ENCODE measurements at places on chromosomes 16 and 17. TPM values are rescaled to one million over a fixed set of nuclear protein-coding genes. Genes with fewer than 3 reads are reported as not detected.

GRCh38 chr17:69874175-69874670 is 200.8 kb upstream of the KCNJ16 start:
- no peak overlapping the region for H3K4me3 ChIP-seq
- H3K4me1 ChIP-seq = no peaks in the 10 kb centered on the region
- H3K27me3 ChIP-seq = no peaks in the 10 kb centered on the region
- no peak for DNase-seq
- no peak overlapping the region for H3K27ac ChIP-seq

DNA sequence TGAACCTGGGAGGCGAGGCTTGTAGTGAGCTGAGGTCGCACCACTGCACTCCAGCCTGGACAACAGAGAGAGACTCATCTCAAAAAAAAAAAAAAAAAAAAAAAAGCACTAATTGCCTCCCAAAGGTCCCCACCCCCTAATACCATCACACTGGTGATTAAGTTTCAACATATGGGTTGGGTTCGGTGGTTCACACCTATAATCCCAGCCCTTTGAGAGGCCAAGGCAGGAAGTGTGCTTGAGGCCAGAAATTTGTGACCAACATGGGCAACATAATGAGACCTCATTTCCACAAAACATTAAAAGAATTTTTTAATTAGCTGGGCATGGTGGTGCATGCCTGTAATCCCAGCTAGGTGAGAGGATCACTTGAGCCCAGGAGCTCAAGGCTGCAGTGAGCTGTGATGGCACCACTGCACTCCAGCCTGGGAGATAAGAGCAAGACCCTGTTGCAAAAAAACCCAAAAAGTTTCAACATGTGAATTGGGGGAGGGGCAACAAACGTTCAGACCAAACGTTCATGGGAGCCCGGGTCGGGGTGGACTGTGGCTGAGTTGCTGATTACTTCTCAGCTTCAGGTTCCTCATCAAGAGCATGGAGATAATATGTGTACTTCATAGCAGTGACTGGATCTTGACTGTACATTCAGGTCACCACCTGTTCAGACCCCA is 62.1 kb upstream of the NOL11 start:
- no peak for DNase-seq
- H3K27me3 ChIP-seq = no peaks in the 10 kb centered on the region
- H3K4me3 ChIP-seq = no peak overlapping the region
- H3K36me3 ChIP-seq = peaks cover 2% of the 10 kb centered on the region
- no peak overlapping the region for H3K27ac ChIP-seq

DNA sequence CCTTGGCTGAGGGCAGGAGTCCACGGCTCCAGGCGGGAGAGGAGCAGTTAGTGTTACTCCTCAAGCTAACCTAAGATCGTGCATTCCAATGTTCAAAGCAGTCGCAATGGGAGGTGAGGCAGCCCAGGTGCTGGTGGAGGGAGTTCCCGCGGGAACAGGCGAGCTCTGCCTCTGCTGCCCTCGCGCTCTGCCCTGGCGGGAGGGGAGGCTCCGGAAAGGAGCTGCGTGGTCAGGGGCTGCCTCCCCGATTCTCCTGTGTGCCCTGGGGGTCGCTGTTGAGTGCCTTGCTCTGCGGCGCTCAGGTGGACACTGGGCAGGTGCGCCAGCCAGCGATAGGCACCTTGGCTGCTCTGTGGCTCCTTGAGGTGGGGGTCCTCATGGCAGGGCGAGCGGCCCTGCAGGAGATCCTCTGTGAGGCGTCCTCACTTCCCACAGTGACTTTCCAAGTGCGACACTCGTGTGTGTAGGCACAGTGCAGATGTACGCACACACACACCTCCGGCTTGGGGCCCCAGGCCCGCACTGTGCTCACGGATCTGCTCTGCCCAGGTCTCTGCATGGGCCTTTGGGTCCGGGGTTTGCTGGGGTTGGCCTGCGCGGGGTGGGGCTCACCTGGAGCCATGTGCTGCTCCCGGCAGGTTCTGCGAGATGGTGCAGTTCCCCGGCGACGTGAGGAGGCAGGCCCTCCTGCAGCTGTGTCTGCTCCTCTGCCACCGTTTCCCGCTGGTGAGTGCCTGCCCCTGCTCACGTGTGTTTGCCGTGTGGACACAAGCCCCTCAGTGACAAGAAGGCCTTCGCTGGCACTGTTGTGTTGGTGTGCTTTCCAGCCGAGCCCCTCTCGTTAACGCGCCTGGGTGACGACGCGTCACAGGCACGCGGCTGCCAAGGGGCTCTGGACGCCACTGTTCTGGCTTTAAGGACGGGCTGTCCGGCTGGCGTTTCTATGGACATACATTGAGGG is 97.9 kb upstream of the ZNF750 start:
- peaks cover 3% of the 10 kb centered on the region for H3K36me3 ChIP-seq
- no peak overlapping the region for H3K4me3 ChIP-seq
- H3K27ac ChIP-seq = no peak overlapping the region
- no peaks in the 10 kb centered on the region for H3K27me3 ChIP-seq
- H3K4me1 ChIP-seq = no peaks in the 10 kb centered on the region

DNA sequence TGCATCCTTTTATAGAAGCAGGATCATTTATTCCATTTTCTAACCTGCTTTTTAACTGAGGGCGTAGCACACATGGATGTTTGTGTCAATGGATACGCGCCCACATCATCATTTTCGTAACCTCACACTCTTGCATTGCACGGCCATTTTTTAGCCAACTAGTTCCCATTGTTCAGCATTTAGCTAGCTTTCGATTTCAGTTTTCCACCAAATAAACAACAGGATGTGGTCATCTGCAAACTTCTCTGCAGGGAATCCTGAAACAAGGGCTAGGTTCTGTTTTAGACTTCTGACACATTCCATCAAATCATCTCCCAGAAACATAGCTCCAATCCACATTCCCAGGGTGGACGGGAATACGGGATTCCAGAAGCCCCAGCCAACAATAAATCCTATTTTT is 6.4 kb downstream of the CYB561 start:
- no peak for DNase-seq
- H3K4me3 ChIP-seq = no peak overlapping the region
- H3K27ac ChIP-seq = peak overlapping the region; percentile 37
- no peaks in the 10 kb centered on the region for H3K27me3 ChIP-seq

DNA sequence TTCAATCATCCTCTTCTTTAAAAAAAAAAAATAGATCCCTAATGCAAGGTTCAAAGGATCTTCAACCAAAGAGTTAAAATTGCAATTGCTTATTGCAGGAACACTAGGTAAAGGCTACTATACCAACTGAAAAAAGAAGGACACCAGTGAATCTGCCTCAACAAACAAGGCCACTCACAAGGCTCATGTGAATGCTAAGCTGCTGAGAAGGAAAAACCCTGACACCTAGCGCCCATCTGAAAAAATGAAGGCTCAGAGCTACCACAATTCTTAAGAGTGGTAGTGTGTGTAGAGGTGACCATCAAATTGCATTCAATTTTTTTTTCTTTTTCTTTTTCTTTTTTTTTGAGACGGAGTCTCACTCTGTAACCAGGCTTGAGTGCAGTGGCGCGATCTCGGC is 201.6 kb upstream of the C17orf78 start:
- no peak for DNase-seq
- H3K36me3 ChIP-seq = peaks cover 33% of the 10 kb centered on the region
- no peaks in the 10 kb centered on the region for H3K27me3 ChIP-seq
- no peak overlapping the region for H3K27ac ChIP-seq

- DNase-seq = no peak
- no peak overlapping the region for H3K4me3 ChIP-seq
- no peaks in the 10 kb centered on the region for H3K4me1 ChIP-seq
- H3K36me3 ChIP-seq = no peaks in the 10 kb centered on the region
- H3K27ac ChIP-seq = no peak overlapping the region
These were observed 16.9 kb upstream of the MAP3K14 start for GRCh38 chr17:45333702-45334092.

DNA sequence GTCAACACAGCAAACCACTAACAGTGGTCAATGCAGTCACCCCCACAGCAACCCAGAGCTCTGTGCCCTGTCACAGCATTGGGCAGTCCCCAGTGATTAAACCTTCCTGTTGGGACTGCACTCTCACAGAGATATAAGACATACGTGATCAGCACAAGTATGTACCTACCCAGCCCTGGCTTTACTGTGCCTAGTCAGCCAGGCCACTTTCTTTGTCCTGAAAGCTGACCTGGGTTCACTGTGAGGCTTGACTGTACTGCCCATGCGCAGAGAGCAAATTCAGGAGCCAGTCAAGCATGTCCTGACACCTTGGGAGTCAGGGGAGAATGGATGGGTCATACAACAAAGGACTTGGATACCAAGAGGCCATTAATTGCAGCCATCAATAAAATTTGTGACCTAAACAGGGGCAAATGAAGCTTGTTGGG is 10.9 kb upstream of the TMEM170A start:
- no peak overlapping the region for H3K4me3 ChIP-seq
- no peak for DNase-seq
- H3K27ac ChIP-seq = no peak overlapping the region
- H3K36me3 ChIP-seq = no peaks in the 10 kb centered on the region
- no peaks in the 10 kb centered on the region for H3K27me3 ChIP-seq
- H3K4me1 ChIP-seq = no peaks in the 10 kb centered on the region

DNA sequence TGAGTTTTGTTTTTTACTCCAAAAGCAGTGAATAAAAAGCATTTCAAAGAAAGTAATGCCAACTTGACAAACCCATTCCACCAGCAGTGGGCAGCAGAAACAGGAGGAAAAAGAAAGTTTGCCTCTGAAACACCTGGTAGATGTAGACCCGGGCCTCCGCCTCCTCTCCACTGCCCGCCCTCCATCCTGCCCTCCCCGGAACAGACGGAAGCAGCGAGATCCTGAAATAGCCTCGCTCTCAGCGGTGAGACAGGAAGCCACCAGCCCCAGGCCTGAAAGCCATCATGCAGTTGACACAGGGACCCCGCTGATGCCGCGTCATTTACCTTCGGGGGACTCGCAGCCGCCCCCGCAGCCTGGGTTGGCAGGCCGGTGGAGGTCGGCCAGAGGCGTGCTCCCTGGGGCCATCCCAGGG is 67.8 kb downstream of the C16orf78 start:
- H3K4me3 ChIP-seq = no peak overlapping the region
- no peak overlapping the region for H3K27ac ChIP-seq
- DNase-seq = no peak

GRCh38 chr17:50947782-50948543 is 81.8 kb upstream of the TOB1 start:
- no peak for DNase-seq
- H3K36me3 ChIP-seq = no peaks in the 10 kb centered on the region
- H3K27ac ChIP-seq = peak overlapping the region; percentile 16

GRCh38 chr17:58319173-58320162 is 9.1 kb downstream of the TSPOAP1 start:
- peaks cover 6% of the 10 kb centered on the region for H3K4me1 ChIP-seq
- no peak overlapping the region for H3K4me3 ChIP-seq
- H3K36me3 ChIP-seq = no peaks in the 10 kb centered on the region
- H3K27me3 ChIP-seq = no peaks in the 10 kb centered on the region
- DNase-seq = no peak

DNA sequence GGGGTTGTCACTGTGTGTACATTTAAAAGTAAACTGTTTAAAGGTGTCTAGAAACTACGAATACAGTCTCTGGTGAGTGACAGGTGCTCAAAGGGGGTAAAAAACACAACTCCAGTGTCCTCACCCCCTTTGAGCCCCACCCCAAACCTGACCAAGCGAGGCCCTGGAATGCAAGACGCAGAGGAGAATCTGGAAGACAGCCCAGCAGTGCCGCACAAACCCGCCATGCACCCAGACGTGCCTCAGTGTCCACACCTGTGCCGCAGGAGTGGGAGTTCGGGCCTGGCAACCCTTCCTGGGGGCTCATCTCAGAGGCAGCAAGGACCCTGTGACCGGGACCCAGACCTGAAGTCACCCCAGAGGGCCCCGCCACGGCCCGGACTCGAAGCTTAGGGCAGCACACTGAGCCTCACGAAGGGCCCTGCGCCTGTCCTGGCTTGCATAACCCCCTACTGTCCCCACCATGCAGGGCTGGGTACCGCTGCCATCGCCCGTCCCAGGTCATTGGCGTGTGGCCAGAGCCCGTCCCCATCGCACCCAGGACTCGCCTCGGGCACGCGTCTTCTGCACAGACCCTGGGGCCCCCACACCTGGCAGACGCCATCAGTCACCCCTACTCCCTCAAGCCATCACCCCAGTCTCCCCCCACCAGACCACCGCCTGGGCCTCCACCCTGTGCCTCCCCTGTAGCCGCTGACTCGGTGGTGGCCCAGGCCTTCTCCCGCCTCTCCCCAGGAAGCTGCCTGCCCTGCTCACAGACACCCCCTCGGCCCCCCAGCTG is 33.0 kb upstream of the ZC3H18 start:
- H3K36me3 ChIP-seq = peaks cover 8% of the 10 kb centered on the region
- H3K27me3 ChIP-seq = no peaks in the 10 kb centered on the region

GRCh38 chr17:67283731-67284516 is 38.9 kb upstream of the HELZ start:
- no peak for DNase-seq
- no peaks in the 10 kb centered on the region for H3K36me3 ChIP-seq
- H3K4me1 ChIP-seq = peaks cover 13% of the 10 kb centered on the region
- no peak overlapping the region for H3K27ac ChIP-seq

DNA sequence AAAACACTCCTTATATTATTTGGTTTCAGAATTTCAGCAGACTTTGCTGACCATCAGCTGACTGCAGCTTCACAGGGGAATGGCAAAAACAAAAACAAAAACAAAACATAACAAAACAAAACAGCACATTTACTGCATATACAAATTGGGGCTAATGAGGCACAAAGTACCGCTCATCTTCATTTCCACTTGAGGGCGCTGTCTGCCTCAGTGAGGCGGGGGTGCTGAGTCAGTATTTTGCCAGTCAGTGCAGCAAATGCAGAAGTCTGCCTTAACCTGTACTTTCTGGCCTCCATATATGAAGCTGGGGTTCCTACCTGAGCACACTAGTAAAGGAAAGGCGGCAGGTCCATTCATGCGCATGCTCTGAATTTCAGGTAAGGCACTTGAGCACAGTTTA is 13.5 kb upstream of the DYNLRB2 start:
- H3K36me3 ChIP-seq = no peaks in the 10 kb centered on the region
- H3K4me3 ChIP-seq = no peak overlapping the region
- DNase-seq = no peak
- H3K4me1 ChIP-seq = no peaks in the 10 kb centered on the region

DNA sequence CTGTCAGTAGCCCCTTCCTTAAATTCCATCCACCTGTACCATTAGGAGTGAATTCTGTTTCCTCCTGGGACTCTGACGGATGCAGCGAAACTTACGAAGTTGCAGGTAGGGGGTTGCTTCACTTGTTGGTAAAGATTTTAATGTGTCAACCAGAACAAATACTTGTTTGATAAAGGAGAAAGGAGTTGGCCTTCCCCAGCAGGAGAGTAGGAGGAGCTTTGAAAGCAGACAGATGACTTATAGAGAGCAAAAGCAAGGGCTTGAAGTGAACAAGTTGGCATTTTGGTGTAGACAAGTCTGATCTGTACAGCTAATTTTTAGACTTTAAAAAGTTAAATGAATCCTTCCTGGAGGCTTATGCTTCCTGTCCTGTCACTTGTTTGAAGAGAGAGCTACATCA is 38.1 kb upstream of the PMFBP1 start:
- H3K27ac ChIP-seq = no peak overlapping the region
- H3K27me3 ChIP-seq = no peaks in the 10 kb centered on the region
- DNase-seq = no peak
- H3K36me3 ChIP-seq = no peaks in the 10 kb centered on the region
- H3K4me1 ChIP-seq = no peaks in the 10 kb centered on the region
- H3K4me3 ChIP-seq = no peak overlapping the region

The HSD11B2 gene
- polyA plus RNA-seq = 1.8 TPM

The NKD1 gene
- polyA plus RNA-seq = 1.2 TPM

The ABCC12 gene
- polyA plus RNA-seq = not detected

The ZNF200 gene
- polyA plus RNA-seq = 2.3 TPM

The NIP7 gene
- 10.5 TPM for polyA plus RNA-seq

The CMTM4 gene
- 4.5 TPM for polyA plus RNA-seq

The PMFBP1 gene
- 0.06 TPM for polyA plus RNA-seq

The KRTAP4-16 gene
- polyA plus RNA-seq = not detected

The C16orf89 gene
- 0.61 TPM for polyA plus RNA-seq

The KRTAP17-1 gene
- not detected for polyA plus RNA-seq

The DRC3 gene
- 1.5 TPM for polyA plus RNA-seq

The TCAP gene
- polyA plus RNA-seq = 0.22 TPM

The XYLT1 gene
- 0.27 TPM for polyA plus RNA-seq

The TLCD3B gene
- polyA plus RNA-seq = 0.05 TPM

The IRX5 gene
- polyA plus RNA-seq = not detected

Measured in liver (tissue), 10 donors.